ENCODE measurements at places on chromosomes 1 and 21.

GRCh38 chr1:63152572-63152971 is 169.8 kb upstream of the FOXD3 start:
- DNase-seq = no peak

- DNase-seq = peak; percentile 37
Observed at GRCh38 chr1:172948457-172948856, 102.3 kb downstream of the TNFSF18 start.

GRCh38 chr1:14724246-14724645 is 125.8 kb downstream of the KAZN start:
- no peak for DNase-seq

DNA sequence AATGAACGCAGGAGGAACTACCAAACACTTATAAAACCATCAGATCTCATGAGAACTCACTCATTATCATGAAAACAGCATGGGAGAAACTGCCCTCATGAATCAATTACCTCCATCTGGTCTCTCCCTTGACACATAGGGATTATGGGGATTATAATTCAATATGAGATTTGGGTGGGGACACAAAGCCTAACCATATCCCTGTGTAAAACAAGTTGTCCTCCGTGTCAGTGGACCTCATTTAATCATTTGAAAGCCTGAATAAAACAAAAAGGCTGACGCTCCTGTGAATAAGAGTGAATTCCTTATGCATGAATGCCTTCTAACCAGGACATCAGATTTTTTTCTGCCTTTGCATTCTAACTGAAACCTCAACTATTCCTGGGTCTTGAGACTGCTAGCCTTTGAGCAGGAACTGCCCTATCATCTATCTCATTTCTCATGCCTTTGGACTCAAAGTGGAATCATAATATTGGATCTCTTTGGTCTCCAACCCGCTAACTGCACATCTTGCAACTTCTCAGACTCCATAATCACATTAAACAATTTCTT is 648.8 kb downstream of the ADGRL2 start:
- DNase-seq = no peak

DNA sequence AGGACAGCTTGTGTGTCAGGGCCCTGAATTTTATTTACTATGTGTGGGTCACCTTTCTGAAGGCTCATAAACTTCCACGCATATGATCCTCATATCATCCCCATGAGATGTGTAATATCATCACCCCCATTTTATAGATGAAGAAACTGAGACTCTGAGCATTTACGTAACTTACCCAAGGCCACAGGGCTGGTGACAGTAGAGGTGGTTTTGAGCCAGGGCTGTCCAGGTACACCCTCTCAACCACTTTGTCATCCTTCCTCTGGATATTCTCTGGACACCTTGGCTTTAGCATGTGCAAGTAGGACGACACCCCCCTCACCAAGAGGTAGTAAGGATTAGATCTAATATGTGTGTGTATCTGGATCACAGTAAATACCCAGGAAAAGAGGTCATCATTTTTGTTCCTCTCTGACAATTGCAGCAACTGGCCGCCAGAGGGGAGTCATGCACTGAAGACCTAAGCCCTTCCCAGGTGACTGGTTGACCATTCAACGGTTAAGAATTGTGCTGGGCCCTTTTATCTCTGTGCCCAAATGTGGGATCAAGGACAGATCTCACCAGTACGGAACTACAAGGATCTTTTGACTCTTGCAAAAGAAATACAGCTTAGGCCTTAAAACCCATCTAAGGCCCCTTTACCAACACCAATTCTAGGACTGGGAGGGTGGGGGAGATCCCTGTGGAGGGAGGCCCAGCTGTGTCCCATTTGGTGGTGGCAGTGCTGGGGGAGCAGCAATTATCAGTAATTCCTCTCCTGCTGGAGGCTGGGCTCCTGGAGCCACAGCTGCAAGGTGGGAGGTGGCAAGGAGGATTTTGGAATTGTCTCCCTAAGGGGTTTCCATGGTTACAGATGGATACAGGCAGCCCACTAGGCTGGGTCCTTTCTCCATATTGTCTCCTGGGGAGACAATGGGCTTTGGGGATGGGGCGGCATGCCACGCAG is 13.7 kb upstream of the E2F2 start:
- DNase-seq = peak; percentile 69

DNA sequence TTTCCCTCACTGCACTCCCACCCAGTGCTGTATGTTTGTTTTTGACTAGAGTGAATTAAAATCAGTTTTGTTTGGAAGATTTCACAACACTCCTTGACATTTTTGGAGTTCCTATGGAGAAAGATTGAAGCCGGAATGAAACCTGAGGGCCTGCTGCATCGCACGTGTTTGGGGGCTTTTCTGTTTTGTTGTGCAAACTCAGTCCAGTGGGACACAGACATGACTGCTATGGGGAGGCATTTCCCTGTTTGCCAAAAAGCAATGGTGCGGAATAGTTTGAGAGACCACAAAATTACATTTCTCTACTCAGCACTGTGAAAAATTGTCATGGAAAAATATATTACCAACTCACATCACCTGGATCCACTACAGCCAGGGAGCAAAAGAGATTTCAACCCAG is 43.8 kb upstream of the KCNE2 start:
- no peak for DNase-seq

- DNase-seq = no peak
Observed at GRCh38 chr21:41777951-41778815, 11.3 kb upstream of the RIPK4 start.

DNA sequence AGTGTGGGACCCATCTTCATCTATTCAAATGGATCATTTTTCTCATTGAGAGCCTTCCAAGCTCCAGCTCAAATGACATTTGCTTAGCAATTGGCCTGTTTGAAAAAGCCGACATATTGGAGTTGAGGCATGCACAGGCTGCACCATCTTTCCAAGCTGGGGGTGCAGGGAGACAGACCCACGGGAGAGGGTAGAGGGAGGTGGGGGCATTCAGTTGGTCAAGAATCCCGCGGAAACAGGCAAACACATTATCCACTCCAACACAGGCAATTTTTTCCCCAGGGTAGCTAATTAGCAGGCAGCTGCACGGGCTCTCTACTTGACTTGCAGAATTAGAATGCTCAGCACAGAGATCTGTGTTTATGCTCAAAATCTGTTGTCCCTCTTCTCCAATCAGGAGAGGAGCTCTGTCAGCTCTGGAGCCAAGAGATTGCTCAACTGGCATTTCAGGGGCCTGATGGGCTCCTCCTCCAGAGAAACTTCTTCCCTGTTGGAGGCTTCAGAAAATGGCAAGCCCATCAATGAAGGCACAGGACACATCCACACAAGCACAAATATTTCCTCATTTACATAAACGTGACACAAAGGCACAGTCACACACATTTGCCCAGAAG is 267.8 kb downstream of the FOXD2 start:
- no peak for DNase-seq

DNA sequence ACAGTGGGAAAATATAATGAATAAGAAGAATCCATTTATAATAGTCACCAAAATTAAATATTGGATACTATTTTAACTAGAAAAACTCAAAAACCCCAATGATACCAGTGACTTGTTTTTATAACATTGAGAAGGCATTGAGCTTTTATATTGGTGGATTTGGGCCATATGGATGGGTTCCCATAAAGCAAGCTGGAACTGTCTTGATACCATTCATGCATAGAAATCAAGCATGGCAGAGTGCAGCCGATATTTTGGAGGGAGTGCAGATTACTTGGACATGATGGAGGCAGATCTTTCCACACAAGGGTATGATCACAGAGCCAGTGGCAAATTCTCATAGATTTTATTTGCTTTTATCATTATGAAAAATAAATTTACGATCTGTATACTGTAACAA is 3.8 kb upstream of the RWDD3 start:
- DNase-seq = no peak

GRCh38 chr1:51336004-51336403 is 5.6 kb upstream of the TTC39A start:
- DNase-seq = no peak

DNA sequence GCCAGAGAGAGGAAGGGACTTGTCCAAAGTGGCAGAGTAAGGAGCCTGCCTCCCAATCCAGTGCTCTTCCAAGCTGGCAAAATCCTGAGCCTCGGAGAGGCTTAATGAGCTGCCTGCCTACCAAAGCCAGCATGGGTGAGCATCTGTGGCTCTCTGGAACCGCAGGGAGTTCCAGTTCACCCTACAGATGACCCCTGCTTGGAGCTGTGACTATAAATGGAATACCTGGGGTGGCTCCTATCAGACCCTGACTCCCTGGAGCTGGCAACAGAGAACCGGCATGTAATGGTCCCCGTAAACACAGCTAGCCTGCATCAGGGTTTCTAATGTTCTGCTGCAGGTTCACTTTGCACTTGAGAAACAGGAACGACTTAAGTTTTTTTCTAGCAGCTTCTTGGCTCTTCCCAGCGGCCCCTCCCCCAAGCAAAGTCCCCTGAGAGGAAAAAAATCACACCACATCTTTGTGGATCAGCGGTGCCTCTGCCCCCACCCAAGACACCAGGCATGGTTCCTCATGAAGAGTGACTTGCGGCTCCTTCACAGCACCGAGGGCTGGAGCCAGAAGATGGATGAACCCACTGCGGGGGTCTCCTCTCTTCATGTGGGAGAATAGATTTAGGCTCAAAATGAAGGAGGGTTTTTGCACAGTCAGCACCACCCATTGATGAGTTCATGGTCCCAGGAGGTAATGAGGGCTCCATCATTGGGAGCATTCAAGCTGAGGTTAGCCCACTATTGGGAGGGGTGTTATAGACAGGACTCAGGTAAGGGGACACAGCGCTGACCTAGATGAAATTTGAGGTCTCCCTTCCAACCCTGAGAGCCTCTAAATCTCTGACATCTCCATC is 79.0 kb downstream of the SYT2 start:
- no peak for DNase-seq

Data from SW 1271 (cell line).